ENCODE measurements at places on chromosomes 11 and 22.

DNA sequence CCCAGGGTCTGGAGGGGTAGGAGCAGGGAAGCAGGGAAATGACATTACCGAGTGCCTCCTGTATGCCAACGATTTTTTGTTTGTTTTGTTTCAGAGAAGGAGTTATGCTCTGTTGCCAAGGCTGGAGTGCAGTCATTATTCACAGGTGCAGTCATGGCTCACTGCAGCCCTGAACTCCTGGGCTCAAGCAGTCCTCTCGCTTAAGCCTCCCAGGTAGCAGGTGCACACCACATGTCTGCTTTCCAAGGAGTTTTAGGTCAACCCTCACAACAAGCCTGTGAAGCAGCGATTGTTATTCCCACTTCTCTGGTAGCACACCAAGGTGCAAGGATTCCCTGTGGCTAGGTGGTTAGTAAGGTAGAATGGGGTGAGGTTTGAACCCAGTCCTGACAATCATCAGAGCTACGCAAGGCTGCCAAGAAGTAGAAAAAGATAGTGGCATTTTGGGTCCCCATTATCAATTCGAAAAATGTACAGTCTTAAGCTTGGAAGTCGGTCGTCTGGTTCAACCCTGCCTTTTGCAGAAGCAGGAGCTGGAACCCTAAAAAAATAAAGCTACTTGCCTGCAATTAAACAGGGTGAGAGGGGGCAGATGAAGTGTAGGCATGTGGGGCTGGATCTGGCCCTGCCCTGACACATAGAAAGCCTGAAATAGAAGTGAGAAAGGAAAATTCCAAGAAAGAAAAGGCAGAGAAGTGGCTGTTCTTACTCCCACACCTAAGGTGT lies 9.1 kb downstream of the UCP3 start:
- no peak for DNase-seq

GRCh38 chr11:44848203-44848962 lies 102.3 kb downstream of the TP53I11 start:
- DNase-seq, result no peak

DNA sequence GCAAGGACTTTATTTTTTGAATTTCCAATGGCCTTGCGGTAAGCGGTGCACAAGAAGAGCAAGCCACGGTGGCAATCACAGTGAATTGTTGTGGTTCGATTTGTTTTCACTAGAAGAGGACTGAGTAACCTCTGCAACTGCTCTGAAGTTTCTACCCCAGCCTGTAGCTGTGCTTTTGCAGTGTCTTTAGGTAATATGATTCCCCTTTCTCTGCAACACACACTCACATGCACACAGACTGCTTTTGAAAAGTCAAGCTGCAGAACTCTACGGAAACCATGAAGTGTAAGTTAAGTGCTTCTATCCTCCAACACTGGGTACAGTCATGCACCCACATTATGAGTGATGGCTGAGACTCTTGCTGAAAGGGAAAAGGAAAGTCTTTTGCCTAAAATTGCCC lies 38.4 kb downstream of the CD44 start:
- no peak for DNase-seq

DNA sequence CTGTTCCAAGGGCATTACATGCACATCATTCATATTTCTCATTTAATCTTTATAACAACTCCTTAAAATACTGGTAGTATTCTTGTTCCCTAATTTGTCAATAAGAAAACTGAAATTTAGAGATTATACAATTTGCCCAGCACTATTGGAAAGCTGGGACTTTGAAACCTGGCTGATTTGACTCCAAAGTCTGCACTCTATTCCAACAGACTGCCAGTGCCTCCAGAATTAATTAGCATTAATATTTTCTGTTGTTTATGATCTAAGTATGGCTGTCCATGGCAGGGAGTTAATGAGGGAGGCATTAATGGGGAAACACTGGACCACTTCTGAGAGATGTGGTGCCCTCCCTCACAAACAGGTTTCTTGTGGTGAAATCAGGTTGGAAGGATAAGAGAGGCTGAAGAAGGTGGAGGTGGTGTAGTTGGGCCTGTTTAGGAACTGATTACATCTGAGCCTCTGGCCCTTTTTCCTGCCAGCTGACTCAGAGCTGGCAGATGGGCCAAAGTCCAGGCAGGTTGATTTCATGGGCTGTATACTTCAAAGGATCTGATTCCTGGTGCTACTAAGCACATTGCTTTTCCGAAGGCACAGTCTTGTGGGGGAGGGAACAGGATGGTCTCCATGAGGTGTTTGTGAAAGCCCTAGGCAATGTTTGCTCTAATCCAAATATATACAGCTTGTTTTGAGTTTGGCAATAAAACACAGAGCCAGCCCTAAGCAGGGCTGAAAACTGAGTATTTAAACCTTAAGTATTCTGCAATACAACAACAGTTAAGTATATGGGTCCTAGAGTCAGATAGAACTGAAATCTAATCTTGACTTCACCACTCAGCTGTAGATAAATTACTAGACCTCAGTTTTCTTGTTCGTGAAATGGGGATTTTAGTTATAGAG lies 21.0 kb upstream of the RAB30 start:
- DNase-seq, result no peak

- no peak for DNase-seq
Observed at GRCh38 chr11:285894-286220, 3.1 kb upstream of the PGGHG start.
